Inflammatory macrophage (primary cell): ENCODE measurements at places on chromosomes 1 and 21.
A peak's percentile ranks its signal among the peaks of the same experiment; 100 is the strongest.

DNA sequence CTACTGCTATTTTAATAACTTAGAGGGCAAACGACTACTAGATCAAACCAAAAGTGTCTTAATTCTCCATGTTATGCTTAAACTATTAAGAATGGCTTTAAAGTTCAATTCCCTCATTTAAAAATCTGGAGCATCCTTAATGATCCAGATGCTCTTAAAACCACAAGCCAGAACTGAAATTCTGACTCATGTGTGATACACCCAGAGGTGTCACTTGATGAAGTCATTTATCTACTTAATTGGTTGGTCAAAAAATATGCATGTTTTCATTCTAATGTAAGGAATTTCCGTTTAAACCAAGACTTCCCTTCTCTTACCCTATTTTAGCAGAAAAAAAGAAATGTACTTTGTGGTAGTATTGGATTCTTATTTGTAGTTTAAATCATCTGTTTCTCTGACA, 1261.2 kb upstream of the B3GALT2 start:
- no peak for DNase-seq

DNA sequence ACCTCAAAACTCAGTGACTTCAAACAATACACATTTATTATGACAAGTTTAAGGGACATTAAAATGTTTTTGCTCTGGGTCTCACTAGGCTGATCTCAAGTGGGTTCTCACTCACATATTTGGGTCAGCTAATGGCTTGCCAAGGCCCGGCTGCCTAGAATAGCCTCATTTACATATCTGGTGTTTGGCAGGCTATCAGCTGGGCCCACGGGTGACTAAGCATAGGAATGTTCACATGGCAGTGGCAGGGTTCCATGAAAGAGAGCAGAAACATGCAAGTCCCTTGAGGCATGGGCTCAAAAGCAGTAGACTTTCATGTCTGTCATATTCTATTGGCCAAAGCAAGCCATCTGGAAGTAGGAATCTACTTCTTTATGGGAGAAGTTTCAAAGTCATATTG, 492.6 kb downstream of the KCNT2 start:
- no peak for DNase-seq

GRCh38 chr21:25925936-25926335, 191.2 kb downstream of the GABPA start:
- no peak for DNase-seq

- DNase-seq = no peak
These were observed 852 bp downstream of the RGS7 start for GRCh38 chr1:241356187-241356518.

GRCh38 chr1:10507111-10507879, 32.5 kb downstream of the PEX14 start:
- DNase-seq = peak; percentile 69

GRCh38 chr1:244836135-244836521, 670 bp downstream of the COX20 start:
- no peak for DNase-seq

- peak; percentile 46 for DNase-seq
These were observed 805 bp downstream of the ATG4C start for GRCh38 chr1:62784509-62785365.

DNA sequence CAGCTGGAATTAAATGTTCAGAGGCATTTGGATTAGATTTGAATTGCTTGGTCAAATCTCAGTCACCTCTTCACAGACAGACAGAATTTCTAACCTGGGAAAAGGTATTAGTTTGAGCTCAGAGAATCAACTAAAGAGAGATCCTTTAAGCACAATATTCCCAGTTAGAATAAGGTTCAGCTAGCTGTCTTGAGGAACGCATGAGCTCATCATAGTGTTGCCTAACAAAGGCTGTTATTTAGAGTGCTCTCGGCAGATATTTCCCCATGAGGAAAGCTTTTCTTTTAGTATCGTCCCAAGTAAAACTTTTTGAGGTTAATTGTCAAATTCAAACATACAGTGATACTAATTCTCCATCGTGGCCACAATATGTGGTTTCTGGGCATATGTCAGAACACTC, 269.9 kb downstream of the HLX start:
- DNase-seq = peak; percentile 69

GRCh38 chr21:25862596-25862995, 127.8 kb downstream of the GABPA start:
- peak; percentile 57 for DNase-seq

DNA sequence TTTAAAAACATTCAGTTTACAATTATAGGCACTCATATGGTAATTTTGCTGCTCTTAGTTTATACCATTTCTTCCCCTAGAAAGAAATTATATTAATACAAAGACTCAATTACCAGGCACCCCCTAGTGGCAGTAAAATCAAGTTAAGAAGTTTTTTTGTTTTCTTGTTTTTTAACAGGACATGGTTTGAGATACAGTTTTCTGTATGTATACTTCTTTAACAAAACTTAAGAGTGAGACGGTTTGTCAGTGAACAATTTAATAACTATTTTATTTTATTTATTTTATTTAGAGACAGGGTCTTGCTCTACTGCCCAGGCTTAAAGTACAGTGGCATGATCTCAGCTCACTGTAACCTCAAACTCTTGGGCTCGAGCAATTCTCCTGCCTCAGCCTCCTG, 224.6 kb downstream of the FAF1 start:
- DNase-seq = peak; percentile 20

GRCh38 chr1:225422031-225422605, 5.7 kb downstream of the LBR start:
- DNase-seq = peak; percentile 58

DNA sequence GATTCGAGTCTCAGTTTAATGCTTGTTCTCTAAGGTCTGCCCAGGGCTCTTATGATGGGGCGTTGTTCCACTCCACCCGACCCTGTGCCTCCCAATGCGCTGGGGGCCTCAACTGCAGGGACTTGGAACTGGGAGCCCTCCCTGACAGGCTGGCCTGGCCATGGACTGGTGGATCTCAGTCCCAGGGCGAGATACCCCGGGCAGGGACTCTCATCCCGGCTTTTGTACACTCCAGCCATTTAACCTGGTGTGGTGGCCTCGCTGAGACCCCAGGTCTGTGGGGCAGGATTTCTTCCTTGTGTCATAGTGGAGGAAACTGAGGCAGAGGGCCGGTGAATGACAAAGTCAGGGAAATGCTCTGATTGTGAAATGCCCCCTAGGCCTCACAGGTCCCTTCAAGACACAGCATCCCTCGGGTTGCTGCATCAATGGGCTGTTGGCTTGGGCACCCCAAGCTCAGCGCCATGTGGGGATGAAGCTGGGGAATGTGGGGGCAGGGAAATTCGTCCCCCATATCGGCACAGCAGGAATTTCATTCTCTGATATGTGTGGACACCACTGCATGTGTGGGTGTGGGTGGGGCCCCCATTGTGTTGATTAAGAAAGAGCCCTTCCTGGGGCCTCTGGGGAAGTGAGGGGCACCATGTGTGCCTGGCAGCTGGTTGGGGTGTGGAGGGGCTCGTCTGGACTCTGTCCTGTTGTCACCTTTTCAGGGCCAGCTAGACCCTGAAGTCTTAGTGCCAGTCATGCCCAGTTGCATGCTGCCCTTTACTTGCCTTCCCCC, 19.9 kb upstream of the ZNF678 start:
- DNase-seq = no peak

- DNase-seq = no peak
These were observed 184.1 kb upstream of the DUSP10 start for GRCh38 chr1:221925947-221926346.

GRCh38 chr1:192506741-192507155, 68.8 kb upstream of the RGS1 start:
- DNase-seq = peak; percentile 21

- DNase-seq = no peak
These were observed 57.1 kb upstream of the PLPPR4 start for GRCh38 chr1:99207216-99207615.

GRCh38 chr1:81238129-81238528, 562.6 kb upstream of the ADGRL2 start:
- no peak for DNase-seq

GRCh38 chr1:155968670-155969069, 9.7 kb downstream of the ARHGEF2 start:
- no peak for DNase-seq

DNA sequence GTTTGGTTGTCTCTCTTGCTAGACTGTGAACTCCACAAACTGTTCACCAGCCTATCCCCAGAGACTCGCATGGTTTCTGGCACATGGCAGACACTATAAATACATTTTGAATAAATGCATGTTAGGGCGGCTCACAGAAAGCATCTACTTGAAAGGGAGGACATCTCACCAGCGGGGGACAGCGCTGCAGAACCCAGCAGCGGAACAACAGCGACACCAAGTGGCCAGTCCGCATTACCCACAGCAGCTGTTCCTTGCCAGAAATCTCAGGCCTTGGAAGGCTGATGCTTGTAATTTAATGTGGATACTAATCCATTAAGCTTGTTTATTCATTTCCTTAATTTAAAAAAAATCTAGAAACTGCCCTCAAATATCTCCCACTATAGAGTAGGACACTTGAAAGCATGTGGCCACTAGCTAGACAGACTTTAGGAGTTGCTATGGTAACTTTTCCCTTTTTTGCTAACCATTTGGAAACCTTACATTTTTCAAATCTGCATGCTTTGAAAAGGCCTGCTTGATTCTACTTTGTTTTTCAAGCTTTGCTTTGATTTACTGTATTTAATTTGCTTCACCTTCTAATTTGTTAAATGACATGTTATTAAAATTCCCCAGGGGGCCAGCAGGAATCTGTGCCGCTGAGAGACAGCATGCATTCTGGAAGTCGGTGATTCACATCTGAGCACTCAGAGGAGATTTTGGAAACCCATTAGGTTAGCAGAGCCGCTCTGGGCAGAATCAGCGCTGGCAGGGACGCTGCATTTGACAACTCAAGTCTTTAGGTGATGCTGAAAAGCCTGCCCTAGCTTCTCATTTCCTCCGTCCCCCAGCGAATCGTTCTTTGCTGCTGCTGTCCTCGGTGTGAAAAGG, 63.5 kb upstream of the SSX2IP start:
- peak; percentile 71 for DNase-seq

DNA sequence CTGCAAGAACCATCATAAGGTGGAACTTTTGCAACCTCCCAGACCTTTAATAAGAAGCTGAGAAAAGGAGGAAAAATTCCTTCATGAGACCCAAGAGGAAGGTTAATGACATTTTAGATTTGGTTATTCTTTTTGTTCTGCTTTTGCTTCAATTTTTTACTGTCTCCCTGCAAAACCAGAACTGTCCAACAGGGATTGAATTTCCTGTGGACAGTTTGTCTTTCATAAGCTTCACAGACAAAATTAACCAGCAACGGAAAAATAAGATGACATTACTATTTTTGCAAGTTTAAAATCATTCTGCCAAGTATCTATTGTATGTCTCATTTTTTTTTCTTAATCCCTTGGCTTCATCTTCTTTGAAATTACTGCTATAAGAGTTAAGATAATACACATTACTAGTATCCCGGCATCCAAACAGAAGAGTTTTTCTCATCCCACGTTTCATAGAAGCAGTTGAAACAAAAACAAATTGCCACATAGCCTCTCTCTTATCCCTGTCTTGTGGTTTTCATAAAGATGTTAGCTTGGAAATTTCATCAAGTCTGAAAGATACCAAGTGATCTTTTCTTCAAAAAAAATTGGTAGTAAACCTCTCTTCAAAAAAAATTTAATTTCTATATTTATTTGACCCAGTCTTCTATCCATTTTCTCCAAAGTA, 465.3 kb upstream of the PTBP2 start:
- no peak for DNase-seq

GRCh38 chr1:244302876-244303609, 148.7 kb downstream of the ADSS2 start:
- peak; percentile 64 for DNase-seq

- no peak for DNase-seq
These were observed 39.0 kb upstream of the PDE9A start for GRCh38 chr21:42614396-42614795.

DNA sequence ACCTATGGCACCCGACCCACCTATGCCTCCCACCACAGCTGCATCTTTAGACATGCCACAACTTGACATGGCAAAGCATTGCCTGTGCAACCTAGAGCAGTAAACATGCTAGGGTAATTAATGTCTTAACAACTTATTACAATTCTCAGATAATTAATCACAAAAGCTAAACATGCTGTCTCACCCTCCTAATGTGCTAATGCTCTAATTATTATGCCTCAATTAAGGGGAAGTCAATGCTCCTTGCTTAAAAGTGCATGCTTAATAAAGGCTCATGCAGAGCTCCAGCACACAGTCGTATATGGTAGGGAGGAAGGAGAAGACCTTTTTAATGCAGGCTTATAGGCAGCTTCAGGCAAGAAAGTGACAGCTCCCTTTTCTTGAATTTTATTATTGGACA, 396.0 kb downstream of the SEC16B start:
- no peak for DNase-seq

- DNase-seq = no peak
These were observed 253.1 kb upstream of the USP24 start for GRCh38 chr1:55468142-55468795.

- DNase-seq = no peak
These were observed 64.7 kb downstream of the GORAB start for GRCh38 chr1:170596701-170597100.

GRCh38 chr1:109653306-109653705, 2.6 kb upstream of the GSTM4 start:
- DNase-seq = no peak

GRCh38 chr1:116321766-116322175, 51.3 kb upstream of the ATP1A1 start:
- DNase-seq = no peak

- no peak for DNase-seq
These were observed 13.5 kb upstream of the ATP2B4 start for GRCh38 chr1:203612932-203613682.
